Heart right ventricle (tissue), 16 donors: ENCODE measurements at places on chromosomes 11 and 22. TPM values are rescaled to one million over a fixed set of nuclear protein-coding genes. Genes with fewer than 3 reads are reported as not detected.
A peak's percentile ranks its signal among the peaks of the same experiment; 100 is the strongest.

DNA sequence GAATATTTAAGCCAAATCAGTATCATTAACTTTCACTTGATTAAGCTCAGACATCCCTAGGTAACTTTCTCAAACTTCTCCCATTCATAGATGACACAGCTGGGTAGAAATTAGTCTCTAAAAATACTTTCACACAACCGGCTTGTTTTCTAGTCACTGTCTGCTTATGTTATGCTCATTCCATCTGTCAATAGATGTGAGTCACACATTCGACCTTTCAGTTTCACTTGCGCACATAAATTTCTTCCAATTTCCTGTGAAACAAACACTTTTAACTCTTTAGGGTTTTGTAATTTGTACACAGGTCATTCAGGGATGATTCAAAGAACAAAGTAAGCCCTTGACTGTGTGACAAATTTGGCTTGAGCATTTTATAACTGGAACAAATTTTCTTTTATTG is 723.0 kb downstream of the KCNA4 start:
- no peaks in the 10 kb centered on the region for H3K27me3 ChIP-seq
- no peak overlapping the region for H3K27ac ChIP-seq
- no peaks in the 10 kb centered on the region for H3K36me3 ChIP-seq
- DNase-seq, result no peak

DNA sequence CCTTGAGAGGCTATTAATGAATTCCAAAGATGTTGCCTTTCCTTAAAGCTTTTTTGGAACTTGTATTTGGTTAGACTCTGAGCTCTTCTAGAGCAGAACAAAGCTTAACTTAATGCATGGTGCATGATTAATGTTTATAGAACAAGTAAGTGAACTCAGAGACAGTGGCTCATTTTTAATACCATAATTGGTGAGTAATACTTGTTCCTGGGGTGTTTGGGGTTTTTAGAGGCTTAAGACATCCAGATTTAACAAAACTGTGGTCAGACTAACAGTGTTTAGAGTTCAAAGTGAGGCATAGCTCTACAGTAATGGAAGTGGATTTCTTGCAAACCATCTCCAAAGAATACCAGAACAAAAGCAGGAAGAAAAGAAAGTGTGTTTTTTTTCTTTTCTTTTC is 73.7 kb upstream of the CTSC start:
- no peak for DNase-seq
- no peak overlapping the region for H3K4me3 ChIP-seq
- no peak overlapping the region for H3K27ac ChIP-seq
- H3K27me3 ChIP-seq, result no peaks in the 10 kb centered on the region
- H3K4me1 ChIP-seq, result no peaks in the 10 kb centered on the region

DNA sequence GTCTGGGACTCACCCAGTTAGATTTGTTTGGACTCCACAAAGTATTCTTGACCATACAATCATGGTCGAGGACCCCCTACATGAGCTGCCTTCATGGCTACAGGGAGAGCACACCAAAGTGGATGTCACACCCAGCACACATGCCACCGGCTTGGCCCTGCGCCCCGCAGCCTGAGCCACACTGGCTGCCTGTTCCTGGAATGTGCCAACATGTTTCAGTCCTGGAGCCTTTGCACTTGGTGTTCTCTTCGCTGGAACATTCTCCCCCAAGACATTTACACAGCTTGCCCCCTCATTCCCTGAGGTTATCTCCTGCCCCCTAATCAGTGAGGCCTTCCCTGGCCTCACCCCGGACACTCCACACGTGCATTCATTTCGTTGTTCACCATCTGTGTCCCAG is 46.0 kb downstream of the PPARA start:
- no peak overlapping the region for H3K4me3 ChIP-seq
- DNase-seq, result peak; percentile 55
- peak overlapping the region; percentile 77 for H3K27ac ChIP-seq
- H3K27me3 ChIP-seq, result no peaks in the 10 kb centered on the region
- H3K36me3 ChIP-seq, result peaks cover 32% of the 10 kb centered on the region
- peaks cover 38% of the 10 kb centered on the region for H3K4me1 ChIP-seq

DNA sequence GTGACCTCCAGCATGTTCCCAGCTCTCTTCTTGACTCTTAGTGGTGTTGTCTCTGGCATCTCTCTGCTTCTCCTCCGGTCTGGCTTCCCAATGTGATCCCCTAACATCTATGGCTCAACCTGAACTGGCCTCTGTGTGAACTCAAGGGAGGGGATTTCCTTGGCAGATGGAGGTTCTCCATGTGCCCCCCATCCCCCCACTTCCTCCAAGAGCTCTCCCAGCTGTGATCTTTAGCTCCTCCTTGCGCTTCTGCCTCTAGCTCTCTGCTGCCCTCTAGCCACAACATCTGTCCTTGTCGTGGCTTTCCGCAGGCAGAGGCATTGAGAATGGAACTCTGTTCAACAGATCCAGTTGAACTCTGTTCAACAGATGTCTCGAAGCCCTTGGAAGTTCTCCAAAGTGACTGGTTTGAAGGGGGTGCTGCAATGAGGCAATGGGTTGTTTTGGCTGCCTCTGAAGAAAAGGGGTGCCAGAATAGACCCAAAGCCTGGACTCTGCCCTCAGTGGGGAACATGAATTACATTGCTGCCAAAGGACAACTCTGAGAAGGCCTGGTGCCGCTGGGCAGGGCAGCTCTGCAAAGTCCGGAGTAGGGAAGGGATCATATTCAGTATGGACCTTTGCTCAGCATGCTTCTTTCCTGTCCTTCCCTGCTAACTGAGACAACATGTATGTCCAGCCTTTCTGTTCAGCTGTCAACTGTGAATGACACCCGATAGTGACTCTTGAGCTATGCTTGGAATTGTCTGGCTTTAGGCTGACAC is 61.9 kb downstream of the ADM start:
- no peak overlapping the region for H3K4me3 ChIP-seq
- H3K27ac ChIP-seq, result no peak overlapping the region
- peaks cover 11% of the 10 kb centered on the region for H3K4me1 ChIP-seq

DNA sequence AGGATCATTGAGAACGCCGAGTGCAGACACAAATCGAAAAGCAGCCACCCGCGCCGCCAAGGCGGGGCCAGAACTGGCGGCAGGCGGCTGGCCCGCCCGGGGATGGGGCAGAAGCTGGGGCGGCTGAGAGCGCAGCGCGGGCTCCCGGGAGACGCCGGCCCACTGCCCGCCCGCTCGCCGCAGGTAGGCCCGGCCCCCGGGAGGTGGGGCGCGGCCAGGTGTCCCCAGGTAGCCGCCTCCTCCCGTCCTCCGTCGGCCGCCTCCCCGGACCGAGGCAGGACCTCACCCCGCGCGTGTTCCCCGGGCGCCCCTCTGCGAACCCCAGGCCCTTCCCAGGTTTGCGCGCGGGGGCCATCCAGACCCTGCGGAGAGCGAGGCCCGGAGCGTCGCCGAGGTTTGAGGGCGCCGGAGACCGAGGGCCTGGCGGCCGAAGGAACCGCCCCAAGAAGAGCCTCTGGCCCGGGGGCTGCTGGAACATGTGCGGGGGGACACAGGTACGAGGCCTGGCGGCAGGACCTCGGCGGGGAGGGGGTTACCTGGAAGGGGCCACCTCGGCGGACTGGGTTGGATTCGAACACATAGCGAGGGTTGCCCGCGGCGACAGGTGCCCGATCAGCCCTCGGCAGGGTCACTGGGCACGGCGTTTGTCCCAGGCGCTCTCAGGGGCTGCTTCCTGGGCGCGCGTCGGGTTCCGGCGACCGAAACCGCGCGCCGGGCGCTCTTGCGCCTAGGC is at the start of gene PRRG4:
Gene PRRG4, plus strand, starts transcription at position 248 of the 733 bp plus-strand sequence. CDS start 603 bp downstream, outside the sequence.
- no peaks in the 10 kb centered on the region for H3K36me3 ChIP-seq
- peak; percentile 50 for DNase-seq
- H3K27me3 ChIP-seq, result peaks cover 8% of the 10 kb centered on the region
- peaks cover 12% of the 10 kb centered on the region for H3K4me1 ChIP-seq

DNA sequence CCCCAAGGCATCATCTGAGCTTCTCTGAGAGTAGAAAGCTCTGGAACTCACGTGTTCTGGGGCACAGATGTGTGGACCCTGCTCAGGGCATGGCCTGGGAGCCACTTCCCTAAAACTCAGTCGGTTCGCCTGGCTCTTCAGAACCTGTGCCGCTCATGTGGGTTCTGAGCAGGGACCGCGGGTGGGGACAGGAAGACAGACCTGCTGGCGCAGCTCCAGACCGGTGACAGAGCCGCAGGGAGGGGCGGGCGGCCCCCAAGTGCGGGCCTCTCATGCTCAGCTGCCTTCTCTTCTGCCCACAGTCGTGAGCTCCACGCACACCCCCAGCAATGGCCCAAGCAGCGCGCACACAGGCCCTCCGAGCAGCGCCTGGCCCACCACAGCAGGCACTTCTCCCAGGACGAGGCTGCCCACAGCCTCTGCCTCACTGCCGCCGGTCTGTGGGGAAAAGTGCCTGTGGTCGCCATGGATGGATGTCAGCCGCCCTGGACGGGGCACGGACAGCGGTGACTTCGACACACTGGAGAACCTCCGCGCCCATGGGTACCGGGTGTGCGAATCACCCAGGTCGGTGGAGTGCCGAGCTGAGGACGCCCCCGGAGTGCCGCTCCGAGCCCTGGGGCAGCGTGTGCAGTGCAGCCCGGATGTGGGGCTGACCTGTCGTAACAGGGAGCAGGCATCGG is 24.2 kb downstream of the MUC5AC start:
- no peak for DNase-seq
- H3K4me3 ChIP-seq, result no peak overlapping the region
- H3K36me3 ChIP-seq, result no peaks in the 10 kb centered on the region
- H3K4me1 ChIP-seq, result no peaks in the 10 kb centered on the region

DNA sequence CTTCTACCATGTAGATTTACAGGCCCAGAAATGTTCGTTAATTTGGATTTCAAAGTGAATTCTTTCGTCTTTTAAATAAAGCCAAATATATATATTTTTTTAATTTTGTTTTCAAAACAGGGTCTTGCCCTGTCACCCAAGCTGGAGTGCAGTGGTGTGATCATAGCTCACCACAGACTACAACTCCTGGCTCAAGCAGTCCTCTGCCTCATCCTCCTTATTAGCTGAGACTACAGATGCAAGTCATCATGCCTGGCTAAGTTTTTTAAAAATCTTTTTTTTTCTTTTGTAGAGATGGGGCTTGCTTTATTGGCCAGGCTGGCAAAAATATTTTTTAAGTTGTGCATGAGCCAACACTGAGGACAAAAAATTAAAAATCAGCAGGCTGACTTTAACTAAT is 5.0 kb upstream of the LMO2 start:
- no peak overlapping the region for H3K27ac ChIP-seq
- no peak for DNase-seq
- no peak overlapping the region for H3K4me3 ChIP-seq
- H3K4me1 ChIP-seq, result peaks cover 3% of the 10 kb centered on the region
- H3K36me3 ChIP-seq, result no peaks in the 10 kb centered on the region

MS4A1 gene
- total RNA-seq, result 0.51 TPM

BTG4 gene
- total RNA-seq, result not detected

CCS gene
- 29.3 TPM for total RNA-seq
